ENCODE measurements at places on chromosomes 7 and 10. TPM values are rescaled to one million over a fixed set of nuclear protein-coding genes. Genes with fewer than 3 reads are reported as not detected.

GRCh38 chr7:24764011-24764410, 6.7 kb upstream of the GSDME start:
- H3K27ac ChIP-seq = no peak overlapping the region
- no peak for DNase-seq
- no peak overlapping the region for H3K4me3 ChIP-seq
- H3K27me3 ChIP-seq = peaks cover 5% of the 10 kb centered on the region

DNA sequence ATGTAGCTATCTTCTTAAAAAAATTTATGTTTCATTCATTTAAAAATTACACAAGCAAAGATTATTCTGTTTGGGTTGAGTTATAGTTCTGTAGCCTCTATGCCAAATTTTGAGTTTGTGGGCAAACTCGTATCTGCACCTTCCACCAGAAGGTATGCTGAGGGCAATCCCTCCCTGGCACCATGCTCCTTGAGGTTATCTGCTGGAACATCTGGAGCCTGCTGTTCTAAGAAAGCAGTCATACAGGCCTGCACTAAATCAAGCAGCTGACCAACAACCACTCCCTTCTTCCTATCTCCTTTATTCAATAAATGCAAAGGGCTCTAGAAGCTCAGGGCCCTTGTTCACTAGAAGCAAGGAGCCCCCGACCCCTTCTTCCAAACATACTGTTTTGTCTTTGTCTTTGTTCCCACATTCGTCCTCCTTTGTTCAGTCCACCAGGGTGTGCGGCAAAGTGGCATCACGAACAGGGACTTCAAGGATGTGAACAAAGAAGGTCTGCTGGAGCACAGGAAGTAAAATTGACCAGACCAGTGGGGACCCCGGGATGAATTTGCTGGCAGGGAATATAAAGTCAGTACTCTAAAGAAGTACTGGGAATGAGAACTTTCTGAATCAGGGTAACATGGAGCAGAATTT, 36.4 kb downstream of the OR13A1 start:
- H3K4me1 ChIP-seq = peaks cover 3% of the 10 kb centered on the region
- no peaks in the 10 kb centered on the region for H3K36me3 ChIP-seq
- H3K27me3 ChIP-seq = no peaks in the 10 kb centered on the region
- H3K4me3 ChIP-seq = no peak overlapping the region
- no peak overlapping the region for H3K27ac ChIP-seq

DNA sequence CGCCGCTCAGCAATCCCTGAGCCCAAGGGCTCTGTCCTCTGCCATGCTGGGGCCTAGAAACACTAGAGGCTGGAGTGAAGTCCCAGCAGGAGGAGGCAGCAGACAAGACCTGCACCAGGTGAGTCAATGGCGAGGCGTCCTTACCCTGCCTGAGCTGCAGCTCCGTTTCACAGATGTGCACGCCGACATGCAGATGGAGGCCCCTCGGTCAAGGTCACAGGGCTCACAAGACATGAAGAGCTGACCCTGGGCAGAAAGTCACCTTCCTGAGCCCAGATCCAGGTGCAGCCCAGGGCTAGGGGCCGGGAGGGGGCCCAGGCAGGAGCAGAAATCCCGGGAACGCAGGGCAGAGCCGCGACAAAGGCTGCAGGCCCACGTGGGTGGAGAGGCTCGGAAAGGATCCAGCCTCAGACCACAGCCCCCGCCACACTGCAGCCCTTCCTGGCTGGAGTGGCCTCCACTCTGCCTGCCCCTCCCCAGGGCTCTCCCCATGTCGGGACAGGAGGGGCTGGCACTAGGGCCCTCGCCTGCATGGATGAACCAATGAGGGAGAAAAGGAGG, 23.8 kb downstream of the PDGFA start:
- peaks cover 35% of the 10 kb centered on the region for H3K36me3 ChIP-seq
- no peak overlapping the region for H3K4me3 ChIP-seq
- DNase-seq = no peak
- peaks cover 7% of the 10 kb centered on the region for H3K4me1 ChIP-seq

The SPDYE8 gene
- total RNA-seq = not detected

DNA sequence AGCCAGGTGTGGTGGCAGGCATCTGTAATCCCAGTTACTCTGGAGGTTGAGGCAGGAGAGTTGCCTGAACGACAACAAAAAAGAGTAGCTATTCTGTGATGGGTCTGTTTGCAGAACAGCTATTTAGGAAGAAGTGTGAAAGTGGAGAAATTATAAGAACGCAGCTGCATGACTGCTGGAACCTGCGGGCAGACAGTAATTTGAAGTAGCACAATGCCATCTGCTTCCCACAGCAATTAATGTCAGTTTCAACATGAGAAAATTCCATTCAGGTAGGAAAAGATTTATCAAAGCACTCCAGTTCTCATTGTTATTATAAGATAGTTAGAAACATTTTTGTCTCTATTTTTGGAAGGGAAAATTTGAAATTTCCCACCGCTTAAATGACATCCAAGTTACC, 21.5 kb downstream of the LAMB1 start:
- DNase-seq = no peak
- no peak overlapping the region for H3K4me3 ChIP-seq
- H3K4me1 ChIP-seq = peaks cover 74% of the 10 kb centered on the region
- peaks cover 72% of the 10 kb centered on the region for H3K36me3 ChIP-seq
- peak overlapping the region; percentile 58 for H3K27ac ChIP-seq
- H3K27me3 ChIP-seq = no peaks in the 10 kb centered on the region

The ACTL6B gene
- not detected for total RNA-seq

- no peak for DNase-seq
- H3K4me1 ChIP-seq = peaks cover 35% of the 10 kb centered on the region
- H3K27ac ChIP-seq = no peak overlapping the region
- H3K36me3 ChIP-seq = no peaks in the 10 kb centered on the region
- peak overlapping the region; percentile 21 for H3K4me3 ChIP-seq
Measured at GRCh38 chr10:100730725-100731406, 14.5 kb upstream of the PAX2 start.

GRCh38 chr7:5687936-5688630, 93.4 kb downstream of the RNF216 start:
- no peaks in the 10 kb centered on the region for H3K27me3 ChIP-seq
- H3K4me1 ChIP-seq = peaks cover 51% of the 10 kb centered on the region
- H3K36me3 ChIP-seq = peaks cover 11% of the 10 kb centered on the region
- H3K27ac ChIP-seq = peak overlapping the region; percentile 91
- H3K4me3 ChIP-seq = peak overlapping the region; percentile 15
- no peak for DNase-seq

DNA sequence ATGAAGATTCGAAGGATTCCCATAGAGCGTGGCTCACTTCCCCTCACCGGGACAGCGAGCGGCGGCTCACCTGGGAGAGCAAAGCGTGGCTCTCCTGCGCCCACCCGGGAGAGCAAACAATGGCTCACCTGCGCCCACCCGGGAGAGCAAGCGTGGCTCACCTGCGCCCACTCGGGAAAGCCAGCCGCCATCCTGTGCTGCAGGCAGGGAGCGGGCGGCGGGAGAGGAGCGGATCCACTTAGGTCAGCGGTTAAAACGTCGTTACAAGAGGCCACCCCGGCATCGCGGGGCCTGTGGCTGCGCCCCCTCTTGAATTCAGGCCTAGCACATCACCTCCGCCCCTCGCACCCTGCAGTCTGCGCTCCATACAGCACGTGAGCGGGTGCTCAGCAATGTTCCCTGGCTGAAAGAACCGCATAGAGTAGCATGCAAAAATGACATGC, 461 bp upstream of the FIGNL1 start:
- peak overlapping the region; percentile 87 for H3K4me3 ChIP-seq
- H3K27ac ChIP-seq = peak overlapping the region; percentile 83
- DNase-seq = no peak
- no peaks in the 10 kb centered on the region for H3K27me3 ChIP-seq

The COPG2 gene
- 11.9 TPM for total RNA-seq

GRCh38 chr10:74628136-74628535, 198.3 kb upstream of the KAT6B start:
- DNase-seq = no peak
- H3K36me3 ChIP-seq = no peaks in the 10 kb centered on the region
- no peak overlapping the region for H3K27ac ChIP-seq
- H3K27me3 ChIP-seq = no peaks in the 10 kb centered on the region

DNA sequence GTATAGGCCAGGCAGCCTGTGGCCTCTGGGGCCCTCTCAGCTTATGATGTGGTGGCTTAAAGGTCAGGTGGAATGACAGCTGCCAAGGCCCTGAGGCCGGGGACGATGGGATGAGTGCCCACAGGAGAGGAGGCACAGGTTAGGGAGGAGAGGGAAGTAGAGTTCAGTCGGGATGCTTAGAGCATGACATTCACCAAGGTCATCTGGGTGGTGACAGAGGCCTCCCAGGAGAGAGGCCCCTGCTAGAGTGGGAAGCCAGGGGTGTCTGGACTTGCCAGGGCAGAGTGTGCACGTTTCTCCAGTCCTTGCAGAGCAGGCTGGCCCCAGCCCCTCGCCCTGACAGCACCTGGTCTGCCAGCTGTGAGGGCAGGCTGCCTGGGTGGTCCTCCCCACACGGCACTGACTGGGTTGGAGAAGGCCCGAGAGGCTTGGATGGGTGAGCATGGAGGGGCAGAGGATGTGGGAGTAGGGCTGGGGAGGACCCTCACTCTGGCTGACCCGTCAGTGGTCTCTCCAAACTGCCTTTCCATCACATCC, 1.5 kb downstream of the CALHM1 start:
- DNase-seq = no peak
- peaks cover 11% of the 10 kb centered on the region for H3K4me1 ChIP-seq
- no peak overlapping the region for H3K27ac ChIP-seq
- H3K4me3 ChIP-seq = no peak overlapping the region
- H3K27me3 ChIP-seq = no peaks in the 10 kb centered on the region

The CALY gene
- total RNA-seq = 2.5 TPM

The FOXL3 gene
- total RNA-seq = not detected

DNA sequence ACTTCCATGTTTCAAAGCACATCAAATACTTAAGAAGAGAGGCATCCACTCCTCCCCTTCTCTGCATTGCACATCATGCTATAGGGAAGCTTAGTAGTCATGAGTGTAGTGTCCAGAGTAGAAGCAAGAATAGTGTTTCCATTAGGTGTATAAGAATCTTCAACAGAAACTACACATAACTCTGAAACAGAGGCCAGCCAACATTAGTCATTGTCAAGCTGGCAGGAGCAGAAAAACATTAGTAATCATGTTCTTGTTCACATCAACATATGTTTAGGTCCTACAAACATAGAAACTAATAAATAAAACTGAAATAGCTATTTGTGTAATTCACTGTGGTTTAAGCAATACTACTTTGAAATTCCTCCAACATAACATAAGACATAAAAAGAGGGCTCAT, 370.2 kb downstream of the PPP1R3A start:
- H3K4me3 ChIP-seq = no peak overlapping the region
- DNase-seq = no peak
- no peaks in the 10 kb centered on the region for H3K4me1 ChIP-seq
- H3K27me3 ChIP-seq = no peaks in the 10 kb centered on the region
- no peak overlapping the region for H3K27ac ChIP-seq

The ZNF722 gene
- not detected for total RNA-seq

DNA sequence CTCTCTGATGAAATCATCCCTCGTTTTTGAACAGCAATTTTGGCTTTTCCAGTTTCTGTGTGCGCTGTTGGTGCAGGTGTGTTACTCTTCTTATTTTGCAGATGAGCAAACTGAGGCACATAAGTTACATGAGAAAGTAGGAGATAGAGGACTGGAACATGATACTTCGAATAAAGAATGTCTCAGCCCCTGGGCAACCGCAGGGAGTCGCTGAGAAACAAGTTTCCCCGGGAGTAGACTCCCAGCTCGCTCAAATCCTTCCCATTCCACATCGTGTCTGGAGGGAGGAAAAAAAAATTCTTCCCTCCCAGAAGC, 18.0 kb downstream of the MXI1 start:
- DNase-seq = no peak
- H3K4me1 ChIP-seq = peaks cover 72% of the 10 kb centered on the region
- peak overlapping the region; percentile 98 for H3K27ac ChIP-seq

DNA sequence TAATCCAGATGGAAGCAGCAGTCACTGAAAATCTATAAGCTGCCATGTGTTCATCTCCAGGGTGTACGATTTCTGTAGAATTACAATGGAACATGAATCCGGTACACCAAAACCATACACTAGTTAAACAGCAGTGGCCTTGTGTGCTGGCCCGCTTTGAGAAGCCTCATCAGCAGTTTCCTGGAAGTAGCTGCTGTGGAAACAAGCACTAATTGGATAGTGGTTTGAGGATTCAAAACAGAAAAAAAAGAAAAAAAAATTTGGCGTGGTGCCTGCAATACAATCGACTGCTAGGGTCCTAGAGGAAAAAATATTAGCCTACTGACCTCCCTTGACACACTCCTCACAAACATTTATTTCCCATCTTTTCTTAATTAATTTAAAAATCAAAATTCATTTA, 545.9 kb downstream of the SORCS1 start:
- H3K4me1 ChIP-seq = peaks cover 9% of the 10 kb centered on the region
- DNase-seq = no peak
- H3K27me3 ChIP-seq = no peaks in the 10 kb centered on the region
- no peak overlapping the region for H3K4me3 ChIP-seq
- H3K27ac ChIP-seq = no peak overlapping the region
- H3K36me3 ChIP-seq = no peaks in the 10 kb centered on the region

- no peaks in the 10 kb centered on the region for H3K27me3 ChIP-seq
- peak overlapping the region; percentile 9 for H3K4me3 ChIP-seq
- DNase-seq = no peak
- peak overlapping the region; percentile 73 for H3K27ac ChIP-seq
Measured at GRCh38 chr10:13658871-13659685, 72.3 kb downstream of the PRPF18 start.

The NOLC1 gene
- total RNA-seq = 40.9 TPM

DNA sequence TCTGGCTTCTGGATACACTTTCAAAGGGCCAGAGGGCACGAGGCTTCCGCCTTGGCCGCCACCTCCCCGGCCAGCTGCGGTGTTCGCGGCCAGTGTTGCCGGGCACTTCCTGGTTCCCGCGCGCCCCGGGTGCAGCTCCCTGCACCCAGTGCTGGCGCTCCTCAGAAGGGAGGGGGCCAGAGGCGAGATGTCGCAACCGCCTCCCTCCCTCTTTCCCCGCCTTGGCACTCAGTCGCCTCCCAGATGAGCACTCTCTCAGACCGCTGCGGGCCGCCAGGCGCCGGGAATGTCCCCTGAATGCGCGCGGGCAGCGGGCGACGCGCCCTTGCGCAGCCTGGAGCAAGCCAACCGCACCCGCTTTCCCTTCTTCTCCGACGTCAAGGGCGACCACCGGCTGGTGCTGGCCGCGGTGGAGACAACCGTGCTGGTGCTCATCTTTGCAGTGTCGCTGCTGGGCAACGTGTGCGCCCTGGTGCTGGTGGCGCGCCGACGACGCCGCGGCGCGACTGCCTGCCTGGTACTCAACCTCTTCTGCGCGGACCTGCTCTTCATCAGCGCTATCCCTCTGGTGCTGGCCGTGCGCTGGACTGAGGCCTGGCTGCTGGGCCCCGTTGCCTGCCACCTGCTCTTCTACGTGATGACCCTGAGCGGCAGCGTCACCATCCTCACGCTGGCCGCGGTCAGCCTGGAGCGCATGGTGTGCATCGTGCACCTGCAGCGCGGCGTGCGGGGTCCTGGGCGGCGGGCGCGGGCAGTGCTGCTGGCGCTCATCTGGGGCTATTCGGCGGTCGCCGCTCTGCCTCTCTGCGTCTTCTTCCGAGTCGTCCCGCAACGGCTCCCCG, at the start of gene FFAR4:
Gene FFAR4, plus strand, starts transcription at position 231 of the 842 bp plus-strand sequence. Its CDS starts 56 bp downstream, at position 287.
- no peaks in the 10 kb centered on the region for H3K36me3 ChIP-seq
- peak within 1 kb of the TSS; percentile 38 for H3K4me3 ChIP-seq
- H3K27me3 ChIP-seq = peaks cover 23% of the 10 kb centered on the region
- no peak within 1 kb of the TSS for H3K27ac ChIP-seq
- peaks cover 20% of the 10 kb centered on the region for H3K4me1 ChIP-seq
- no peak for DNase-seq

GRCh38 chr10:113301342-113301984, 251.4 kb upstream of the HABP2 start:
- H3K4me1 ChIP-seq = no peaks in the 10 kb centered on the region
- H3K4me3 ChIP-seq = no peak overlapping the region
- no peaks in the 10 kb centered on the region for H3K27me3 ChIP-seq
- no peaks in the 10 kb centered on the region for H3K36me3 ChIP-seq

The GPRIN2 gene
- total RNA-seq = not detected

The H2BK1 gene
- total RNA-seq = not detected

The OGDH gene
- 155 TPM for total RNA-seq
